ENCODE measurements at places on chromosomes 5 and 9.
A peak's percentile ranks its signal among the peaks of the same experiment; 100 is the strongest.

GRCh38 chr5:4295663-4296339 lies 700.2 kb downstream of the IRX1 start:
- no peak for DNase-seq

- no peak for DNase-seq
Observed at GRCh38 chr5:178547753-178548415, 42.3 kb downstream of the COL23A1 start.

DNA sequence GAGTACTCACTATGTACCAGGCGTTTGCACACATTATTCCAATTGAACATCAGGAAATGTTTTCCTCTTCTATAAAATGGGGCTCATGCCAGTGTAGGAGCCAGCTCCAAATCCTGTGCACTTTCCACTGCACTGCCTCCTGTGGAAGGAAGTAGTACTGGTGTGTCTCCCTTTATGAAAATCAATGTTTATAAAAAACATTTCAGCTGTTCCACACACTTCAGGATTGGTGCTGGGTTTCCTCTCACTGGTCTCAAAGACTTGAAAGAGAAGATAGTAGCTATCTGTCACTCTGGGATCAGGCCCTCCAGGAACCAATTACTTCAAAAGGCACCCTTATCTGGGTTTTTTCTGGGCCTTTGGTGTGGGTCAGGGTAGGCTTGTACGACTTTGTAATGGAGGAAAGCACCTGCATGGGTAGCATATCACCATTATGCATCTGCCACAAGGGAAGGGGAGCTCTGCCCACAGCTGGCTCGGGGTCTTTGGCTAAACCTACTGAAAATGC lies 32.5 kb downstream of the RAB14 start:
- peak; percentile 20 for DNase-seq

DNA sequence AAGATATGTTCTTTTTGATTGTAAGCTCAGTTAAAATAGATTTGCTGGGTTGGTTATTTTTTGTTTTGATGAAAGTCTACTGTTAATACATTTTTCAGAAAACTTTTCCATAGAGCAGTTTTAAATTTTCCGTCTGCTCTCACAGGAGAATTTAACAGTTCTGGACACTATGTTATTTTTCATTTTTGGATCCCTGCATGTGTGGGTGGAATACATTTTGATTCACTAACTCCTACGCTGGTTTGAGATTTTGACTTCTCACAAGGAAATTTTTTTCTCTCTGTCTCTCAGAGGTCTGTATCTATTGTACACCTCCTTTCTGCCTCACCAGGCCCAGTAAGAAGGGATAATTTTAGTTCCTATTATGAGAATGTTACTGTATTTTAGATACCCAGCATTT lies 502.4 kb downstream of the CDH10 start:
- DNase-seq = no peak

Data from OCI-LY7 (cell line).